Cardiac muscle cell (in vitro differentiated cells and primary cell): ENCODE measurements at places on chromosomes 3 and 15. TPM values are rescaled to one million over a fixed set of nuclear protein-coding genes. Genes with fewer than 3 reads are reported as not detected.

CCR1 gene
- 0.07 TPM in 1 of 2 replicates, not detected in the other for total RNA-seq

CILP gene
- 0.32 and 1.0 TPM in 2 replicates for total RNA-seq

SAMMSON gene
- 0.06 TPM in 1 of 2 replicates, not detected in the other for total RNA-seq

SOX2 gene
- total RNA-seq: 0.18 TPM in 1 of 2 replicates, not detected in the other

CLRN1 gene
- not detected in 2 replicates for total RNA-seq

FMN1 gene
- total RNA-seq: 1.8 and 3.3 TPM in 2 replicates

MESP2 gene
- 0.32 and 2.4 TPM in 2 replicates for total RNA-seq

PAQR5 gene
- total RNA-seq: 0.25 and 0.39 TPM in 2 replicates

OXSR1 gene
- 24.4 and 34.1 TPM in 2 replicates for total RNA-seq

HDDC3 gene
- 31.2 and 32.5 TPM in 2 replicates for total RNA-seq

CCDC33 gene
- total RNA-seq: 2.3 and 9.5 TPM in 2 replicates

STRC gene
- 2.5 and 4.6 TPM in 2 replicates for total RNA-seq

DAG1 gene
- total RNA-seq: 185 and 194 TPM in 2 replicates

RABL3 gene
- 12.5 and 16.6 TPM in 2 replicates for total RNA-seq

FLNB gene
- total RNA-seq: 25.2 and 28.7 TPM in 2 replicates

MUSTN1 gene
- total RNA-seq: 1.9 TPM in 1 of 2 replicates, not detected in the other
